IgD-negative memory B cell (primary cell): ENCODE measurements at places on chromosomes 7 and 10. TPM values are rescaled to one million over a fixed set of nuclear protein-coding genes. Genes with fewer than 3 reads are reported as not detected.

The ZPBP gene
- polyA plus RNA-seq: not detected

The SAMD9 gene
- polyA plus RNA-seq: 21.6 TPM

The CARD11 gene
- 52.4 TPM for polyA plus RNA-seq

The TRIM50 gene
- polyA plus RNA-seq: not detected
